HT1080 (cell line): ENCODE measurements at places on chromosomes 7 and 10.
A peak's percentile ranks its signal among the peaks of the same experiment; 100 is the strongest.

DNA sequence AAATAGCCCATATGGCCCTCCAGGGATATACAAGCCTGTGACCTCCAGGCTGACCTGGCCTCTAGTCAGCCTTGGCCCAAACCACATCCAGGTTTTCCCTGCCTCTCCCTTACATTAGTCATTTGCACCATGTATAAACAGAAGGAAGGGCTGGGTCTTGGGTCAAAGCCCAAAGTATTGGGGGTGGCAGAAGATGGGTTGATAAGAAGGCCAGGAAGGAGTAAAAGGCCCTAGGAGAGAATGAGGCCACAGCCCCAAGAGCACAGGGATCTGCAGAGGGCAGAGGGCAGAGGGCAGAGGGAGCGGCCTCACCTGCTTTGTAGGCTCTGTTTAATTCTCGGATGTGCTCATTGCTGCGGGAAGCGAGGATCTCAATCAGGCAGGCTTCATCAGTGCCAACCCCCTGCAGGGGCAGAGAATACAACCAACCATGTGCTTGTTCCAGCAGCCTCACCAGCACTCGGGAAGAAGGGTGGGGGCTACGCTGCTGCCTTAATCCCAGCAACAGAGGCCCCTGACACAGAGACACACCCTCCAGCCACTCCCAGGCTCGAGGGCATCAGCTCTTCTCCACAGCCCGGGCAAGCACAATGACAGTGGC lies 31.3 kb downstream of the PLAC9 start:
- DNase-seq = peak; percentile 73

DNA sequence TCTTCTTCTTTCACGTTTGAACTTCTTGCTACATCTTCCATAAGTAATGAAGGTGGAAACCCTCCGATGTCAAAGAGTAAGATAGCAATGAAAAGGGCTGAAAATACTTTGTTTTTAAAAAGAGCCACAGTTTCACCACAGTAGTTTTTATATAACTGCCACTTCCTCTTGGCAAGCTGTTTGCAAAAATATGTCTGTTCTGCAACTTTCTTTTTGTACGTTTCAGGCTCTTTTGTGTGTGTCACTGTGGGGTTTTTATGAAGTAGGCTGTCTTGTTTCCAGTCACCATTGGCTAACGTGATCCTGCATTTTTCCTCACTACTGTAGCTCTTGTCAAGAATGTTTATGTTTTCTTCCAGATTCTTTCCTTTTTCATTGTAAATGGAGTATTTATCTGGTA lies 55.6 kb downstream of the SLC16A9 start:
- DNase-seq = no peak

- DNase-seq = no peak
These were observed 11.3 kb upstream of the PRXL2A start for GRCh38 chr10:80397014-80397413.

GRCh38 chr10:71487726-71488125 lies 91.0 kb downstream of the CDH23 start:
- no peak for DNase-seq

DNA sequence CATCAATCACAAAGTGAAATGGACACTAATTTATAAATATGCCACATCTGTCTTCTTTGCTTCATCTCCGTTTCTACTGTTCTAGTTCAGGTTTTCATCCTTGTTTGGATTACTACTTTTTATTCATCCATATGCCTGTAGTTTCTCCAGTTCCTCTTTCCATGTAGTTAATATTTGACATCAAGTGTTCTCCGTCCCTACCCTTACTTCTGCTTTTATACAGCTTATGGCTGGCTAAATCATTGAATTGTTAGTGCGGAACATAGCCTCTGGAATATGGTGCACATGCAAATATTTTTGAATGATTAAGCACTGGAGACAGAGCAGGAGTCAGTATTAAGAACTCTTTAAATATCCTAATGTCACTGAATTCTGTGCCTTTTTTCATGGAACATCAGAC lies 230.0 kb upstream of the PPP1R3A start:
- no peak for DNase-seq

DNA sequence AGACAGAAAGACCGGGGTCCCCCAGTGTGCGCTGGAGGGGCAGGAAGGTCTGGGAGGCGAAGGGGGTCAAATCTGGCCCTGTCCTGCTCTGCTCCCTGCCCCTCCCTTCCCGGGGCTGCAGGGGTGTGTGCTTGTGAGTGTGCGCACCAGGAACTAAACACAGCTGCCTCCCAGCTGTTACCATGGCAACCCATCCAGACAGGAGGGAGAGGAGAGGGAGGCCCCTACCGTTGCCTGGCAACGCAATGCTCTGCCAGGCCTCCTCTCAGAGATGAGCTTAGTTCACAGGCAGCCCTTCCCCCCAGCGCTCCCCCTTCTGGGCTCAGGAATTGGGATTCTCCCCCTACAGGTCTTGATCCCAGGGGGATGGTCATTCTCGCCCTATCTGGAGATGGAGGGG lies 6.1 kb downstream of the NYAP1 start:
- peak; percentile 85 for DNase-seq

DNA sequence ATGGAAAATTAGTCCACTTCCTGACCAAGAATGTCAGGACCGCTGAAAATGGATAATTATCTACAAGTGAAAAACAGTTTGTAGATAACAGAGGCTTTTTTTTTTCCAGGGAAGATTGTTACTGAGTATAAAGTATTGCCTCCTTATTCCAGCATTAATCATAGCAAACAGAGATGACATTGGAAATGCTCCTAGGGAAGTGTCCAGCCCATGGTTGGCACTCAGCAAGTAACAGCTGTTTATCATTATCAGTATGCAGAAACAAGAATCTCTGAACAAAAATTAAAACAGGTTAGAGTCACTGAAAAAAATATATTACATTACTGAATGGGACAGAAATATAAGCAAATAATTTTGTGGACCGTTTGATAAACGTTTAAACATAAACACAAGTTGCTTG lies 14.6 kb downstream of the FGL2 start:
- no peak for DNase-seq

- peak; percentile 44 for DNase-seq
These were observed 4.9 kb downstream of the TMEM270 start for GRCh38 chr7:73865738-73866445.

DNA sequence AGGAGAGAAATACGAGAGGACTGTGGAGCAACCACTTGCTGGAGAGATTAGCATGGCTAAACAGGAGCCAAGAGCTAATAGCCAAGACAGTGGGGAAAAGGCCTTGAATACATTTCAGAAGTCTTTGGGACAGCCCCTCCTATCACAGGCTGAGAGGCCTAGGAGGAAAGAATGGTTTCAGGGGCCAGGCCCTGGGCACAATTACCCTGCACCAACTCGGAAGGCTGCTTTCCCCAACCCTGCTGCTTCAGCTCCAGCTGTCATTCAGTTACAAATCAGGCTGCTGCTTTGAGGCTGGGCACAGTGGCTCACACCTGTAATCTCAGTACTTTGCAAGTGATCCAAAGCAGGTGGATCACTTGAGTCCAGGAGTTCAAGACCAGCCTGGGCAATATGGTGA lies 32.0 kb upstream of the SLC35G1 start:
- no peak for DNase-seq

DNA sequence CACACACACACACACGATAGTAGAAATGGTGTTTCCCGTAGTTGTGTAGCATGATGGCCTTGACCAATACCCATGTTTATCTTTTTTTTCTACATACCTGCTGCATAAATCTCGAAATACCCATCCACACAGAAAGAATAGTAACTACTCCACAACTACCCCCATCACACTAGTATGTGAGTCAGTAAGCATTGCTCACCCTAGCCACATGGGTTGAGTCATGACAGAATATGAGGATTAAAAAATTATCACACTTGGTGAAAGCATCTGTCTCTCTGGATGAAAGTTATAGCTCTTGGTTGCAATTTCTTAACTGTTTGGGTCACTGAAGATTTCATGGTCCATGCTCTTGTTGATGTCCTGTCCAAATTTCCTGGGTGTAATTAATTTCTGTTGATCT lies 103.4 kb upstream of the MDFIC start:
- peak; percentile 79 for DNase-seq

DNA sequence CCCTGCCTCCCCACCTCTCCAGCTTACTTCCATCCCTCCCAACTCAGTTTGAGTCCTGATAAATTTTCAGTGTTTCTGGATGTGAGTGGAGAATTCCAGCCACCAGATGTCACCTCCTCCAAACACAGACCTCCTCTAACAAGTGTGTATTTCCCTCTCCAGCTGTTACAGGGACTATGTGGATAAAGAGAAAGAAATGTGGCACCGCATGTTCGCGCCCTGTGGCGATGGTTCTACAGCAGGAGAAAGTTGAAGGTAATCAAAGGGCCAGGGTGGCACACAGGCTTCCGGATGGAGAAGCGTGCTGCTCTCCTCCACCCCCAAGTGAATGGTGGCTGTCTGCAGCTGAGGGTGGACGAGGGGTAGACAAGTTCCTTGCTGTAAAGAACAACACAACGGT lies 14.7 kb downstream of the FKBP6 start:
- DNase-seq = peak; percentile 30
